Sigmoid colon (tissue), 7 donors: ENCODE measurements at places on chromosomes 11 and 22. TPM values are rescaled to one million over a fixed set of nuclear protein-coding genes. Genes with fewer than 3 reads are reported as not detected.
A peak's percentile ranks its signal among the peaks of the same experiment; 100 is the strongest.

DNA sequence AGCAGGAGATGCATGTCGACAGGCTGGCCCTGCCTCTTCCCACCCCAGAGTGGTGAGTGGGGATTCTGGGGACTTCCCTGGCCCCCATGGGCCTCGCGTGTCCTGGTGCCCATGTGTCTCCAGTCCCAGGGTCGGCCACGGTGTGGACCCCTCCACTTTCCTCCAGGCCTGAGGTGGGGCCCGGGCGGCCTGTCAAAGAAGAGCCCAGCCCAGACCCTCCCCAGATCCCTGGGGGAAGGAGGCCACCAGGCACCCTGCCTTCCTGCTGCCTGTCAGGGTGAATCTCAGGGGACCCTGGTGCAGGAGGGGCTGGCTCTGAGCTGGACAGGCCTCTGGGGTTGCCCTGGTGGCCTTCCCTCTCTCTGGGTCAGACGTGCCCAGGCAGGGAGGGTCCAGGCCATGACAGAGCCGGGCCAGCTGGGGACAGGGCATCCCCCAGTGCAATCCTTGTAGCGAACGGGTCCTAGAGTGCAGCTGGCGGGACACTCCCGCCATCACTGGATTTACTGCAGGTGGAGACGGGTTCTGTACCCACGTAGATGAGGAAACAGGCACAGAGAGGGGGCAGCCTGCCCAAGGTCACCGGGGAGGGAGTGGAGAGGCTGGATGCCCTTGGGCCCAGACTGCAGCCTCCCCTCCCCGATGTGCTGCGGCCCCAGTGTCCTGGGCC, 13.5 kb upstream of the MUC6 start:
- peak; percentile 61 for DNase-seq

DNA sequence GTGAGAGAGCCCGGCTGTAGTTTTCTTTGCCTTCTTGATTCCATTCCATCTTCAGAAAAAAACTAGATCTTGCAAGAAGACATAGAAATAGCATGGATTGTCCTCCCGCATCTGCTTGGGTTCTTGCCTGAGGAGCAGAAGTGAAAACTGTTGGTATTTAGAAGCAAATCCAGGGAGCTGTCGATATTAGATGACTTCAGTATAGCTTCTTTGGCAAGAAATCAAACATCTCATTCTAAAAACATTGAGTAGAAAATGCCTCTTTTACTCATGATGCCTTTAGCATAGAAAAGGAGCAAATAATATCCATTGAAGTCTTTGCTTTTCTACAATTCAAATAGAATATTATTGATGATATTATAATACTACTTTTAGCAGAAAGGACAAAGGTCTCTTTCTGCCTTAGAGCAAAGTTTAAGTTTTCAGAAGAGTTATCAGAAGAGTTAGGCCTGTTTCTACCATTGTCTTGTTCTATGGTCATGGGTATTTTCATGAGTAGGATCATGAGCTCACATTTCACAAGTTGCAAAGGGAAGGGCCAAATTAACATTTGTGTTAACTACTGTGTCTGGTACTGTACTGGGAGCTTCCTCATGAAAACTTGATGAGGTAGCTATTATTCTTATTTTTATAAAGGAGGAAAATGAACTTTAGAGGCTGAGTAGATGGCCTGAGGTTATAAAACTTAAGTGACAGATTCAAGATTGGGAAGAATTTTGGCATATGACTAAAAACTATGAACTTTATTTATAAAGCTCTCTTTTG, 49.7 kb downstream of the EXT2 start:
- no peak for DNase-seq

GRCh38 chr11:21072558-21072957, 403.2 kb downstream of the NELL1 start:
- DNase-seq = no peak

DNA sequence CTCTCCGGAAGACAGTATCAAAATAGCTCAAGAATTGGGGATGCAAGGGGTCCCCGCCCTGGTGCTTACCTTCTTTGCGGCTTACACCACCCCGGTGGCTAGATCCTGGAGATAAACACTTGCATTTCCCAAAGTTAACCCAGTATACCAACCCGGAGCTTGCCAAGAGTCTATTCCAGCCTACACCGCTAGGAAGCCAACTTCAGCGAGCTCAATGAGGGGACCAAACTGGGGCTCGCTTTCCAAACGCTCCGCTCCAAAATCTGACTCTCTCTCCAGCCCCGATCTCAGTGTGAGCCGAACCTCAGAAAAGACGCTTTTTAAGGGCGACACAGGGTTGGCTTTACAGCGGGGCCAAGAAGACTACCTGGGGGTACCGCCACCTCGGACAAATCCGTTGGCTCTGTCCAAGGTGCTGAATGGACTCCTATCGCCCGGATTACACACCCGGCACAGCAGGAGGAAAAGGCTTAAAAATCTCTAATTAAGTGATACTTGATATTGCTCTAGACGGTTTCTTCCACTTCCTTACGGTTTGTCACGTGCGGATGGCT, 20.1 kb upstream of the BDNF start:
- DNase-seq = no peak

DNA sequence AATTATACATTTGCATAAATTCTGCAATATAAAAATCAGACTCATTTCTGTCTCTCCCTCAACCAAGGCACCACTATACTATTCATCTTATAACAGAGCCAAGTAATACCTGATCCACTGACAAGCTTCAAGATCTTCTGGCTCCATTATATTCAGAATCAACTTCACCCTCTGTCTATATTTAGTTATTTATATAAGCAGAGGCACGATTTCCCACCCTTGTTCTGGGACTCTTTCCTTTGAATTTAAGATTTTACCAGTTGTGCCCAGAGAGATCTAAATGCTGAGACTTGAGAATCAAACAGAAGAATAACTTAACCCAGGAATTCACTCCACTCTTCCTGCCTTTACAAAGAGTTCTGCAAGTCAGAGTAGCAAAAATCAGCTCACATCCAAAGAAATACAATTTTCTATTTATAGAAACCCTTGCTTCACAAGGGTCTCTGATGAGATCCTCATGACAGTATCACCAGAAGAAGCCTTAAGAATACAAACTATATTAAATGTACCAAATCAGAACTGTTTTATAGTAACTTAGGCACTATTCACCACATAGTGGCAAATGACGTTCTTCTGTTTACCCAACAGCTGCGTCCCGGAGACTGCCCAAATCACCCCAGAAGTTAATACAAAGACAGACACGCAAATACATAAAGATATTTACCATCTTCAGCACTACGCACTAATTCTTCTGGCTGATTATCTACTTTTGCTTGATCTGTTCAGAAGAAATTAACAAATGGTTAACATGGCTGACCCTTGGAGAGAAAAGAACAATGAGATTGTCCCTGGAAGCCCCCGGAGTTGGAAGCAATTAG, 32.3 kb upstream of the CCDC89 start:
- no peak for DNase-seq

GRCh38 chr11:79269611-79270307, 171.1 kb downstream of the TENM4 start:
- DNase-seq = no peak

DNA sequence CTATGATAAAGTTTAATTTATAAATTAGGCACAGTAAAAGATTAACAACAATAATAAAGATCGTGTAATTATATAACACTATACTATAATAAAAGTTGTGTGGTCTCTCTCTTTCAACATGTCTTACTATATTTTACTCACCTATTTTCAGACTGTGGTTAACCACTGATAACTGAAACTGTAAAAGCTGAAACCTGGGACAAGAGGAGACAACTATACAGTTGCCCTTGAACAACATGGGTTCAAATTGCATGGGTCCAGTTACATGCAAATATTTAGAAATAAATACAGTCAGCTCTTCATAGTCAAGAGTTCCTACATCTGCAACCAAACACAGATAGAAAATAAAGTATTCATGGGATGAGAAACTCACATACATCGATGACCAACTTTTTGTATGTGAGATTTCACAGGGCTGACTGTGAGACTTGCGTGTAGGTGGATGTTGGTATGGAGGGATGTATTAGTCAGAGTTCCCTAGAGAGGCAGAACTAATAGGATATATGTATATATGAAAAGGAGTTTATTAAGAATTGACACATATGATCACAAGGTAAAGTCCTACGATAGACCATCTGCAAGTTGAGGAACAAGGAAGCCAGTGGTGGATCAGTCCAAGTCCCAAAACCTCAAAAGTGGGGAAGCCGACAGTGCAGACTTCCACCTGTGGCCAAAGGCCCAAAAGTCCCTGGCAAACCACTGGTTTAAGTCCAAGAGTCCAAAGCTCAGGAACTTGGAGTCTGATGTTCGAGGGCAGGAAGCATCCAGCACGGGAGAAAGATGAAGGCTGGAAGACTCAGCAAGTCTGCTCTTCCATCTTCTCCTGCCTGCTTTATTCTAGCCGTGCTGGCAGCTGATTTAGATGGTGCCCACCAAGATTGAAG, 359.5 kb downstream of the INSC start:
- DNase-seq = no peak

The DBX1 gene
- not detected for total RNA-seq

DNA sequence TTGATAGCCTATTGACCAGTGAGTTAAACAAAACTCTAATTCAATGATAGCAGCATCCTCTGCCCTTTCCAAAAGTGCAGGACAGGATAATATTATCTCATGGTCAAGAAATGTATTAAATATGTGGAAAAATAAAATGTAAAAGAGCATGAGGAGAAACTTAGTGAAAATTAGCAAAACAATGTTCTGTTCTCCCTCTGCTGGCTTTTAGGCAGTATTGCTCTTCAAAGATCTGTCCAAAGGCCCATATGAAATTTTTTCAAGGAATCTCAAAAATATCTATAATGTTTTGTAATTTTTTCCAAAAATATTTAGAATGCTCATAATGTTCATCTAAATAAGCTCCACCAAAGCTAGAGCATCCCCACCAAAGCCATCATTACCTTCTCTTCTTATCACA, 8.3 kb upstream of the ARL14EP start:
- DNase-seq = no peak

DNA sequence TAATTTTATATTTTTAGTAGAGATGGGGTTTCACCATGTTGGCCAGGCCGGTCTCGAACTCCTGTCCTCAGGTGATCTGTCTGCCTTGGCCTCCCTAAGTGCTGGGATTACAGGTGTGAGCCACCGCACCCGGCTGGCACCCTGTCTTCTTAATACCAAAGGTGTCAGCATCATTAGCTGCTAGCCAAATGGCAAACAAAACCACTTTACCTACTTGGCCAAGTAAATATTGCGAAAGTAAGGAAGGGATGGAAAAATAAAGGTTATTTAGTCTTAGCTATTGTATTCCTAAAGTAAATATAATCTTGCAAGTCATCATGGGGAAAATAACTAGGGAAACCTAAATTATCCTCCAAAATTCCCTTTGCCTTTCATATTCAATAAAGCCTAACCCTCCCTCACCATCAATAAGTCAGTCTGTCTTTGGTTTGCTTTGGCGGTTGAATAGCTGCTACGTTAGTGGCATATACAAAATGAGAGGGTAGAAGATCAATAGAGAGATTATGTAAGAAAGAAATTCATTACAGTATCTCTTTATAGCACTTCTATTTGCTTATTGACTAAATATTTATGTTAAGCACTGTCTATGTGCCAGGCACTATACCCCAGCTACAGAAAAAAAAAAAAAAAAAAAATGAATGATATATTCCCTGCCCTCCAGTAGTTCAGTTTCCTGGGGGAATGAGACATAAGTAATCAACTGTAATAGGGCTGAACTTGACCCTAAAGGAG, 40.2 kb upstream of the CFAP300 start:
- no peak for DNase-seq

DNA sequence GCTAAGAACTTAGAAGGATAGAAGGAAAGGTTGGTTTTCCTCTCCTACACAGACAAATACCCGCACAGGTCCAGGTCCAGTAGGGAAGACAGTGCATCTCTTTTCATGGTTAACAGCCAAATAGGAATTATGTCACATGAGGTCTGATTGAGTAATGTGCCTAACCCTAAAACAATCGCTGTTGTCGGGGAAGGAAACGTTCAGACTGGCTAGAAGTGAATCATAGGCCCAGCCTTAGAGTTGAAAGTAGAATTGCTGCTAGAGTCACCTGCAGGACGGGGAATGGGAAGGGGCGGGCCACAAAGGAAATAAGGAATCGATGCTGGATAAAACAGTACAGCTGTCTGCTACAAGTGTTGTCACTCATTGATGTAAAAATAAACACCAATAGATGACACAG, 12.4 kb upstream of the HTATIP2 start:
- DNase-seq = no peak

DNA sequence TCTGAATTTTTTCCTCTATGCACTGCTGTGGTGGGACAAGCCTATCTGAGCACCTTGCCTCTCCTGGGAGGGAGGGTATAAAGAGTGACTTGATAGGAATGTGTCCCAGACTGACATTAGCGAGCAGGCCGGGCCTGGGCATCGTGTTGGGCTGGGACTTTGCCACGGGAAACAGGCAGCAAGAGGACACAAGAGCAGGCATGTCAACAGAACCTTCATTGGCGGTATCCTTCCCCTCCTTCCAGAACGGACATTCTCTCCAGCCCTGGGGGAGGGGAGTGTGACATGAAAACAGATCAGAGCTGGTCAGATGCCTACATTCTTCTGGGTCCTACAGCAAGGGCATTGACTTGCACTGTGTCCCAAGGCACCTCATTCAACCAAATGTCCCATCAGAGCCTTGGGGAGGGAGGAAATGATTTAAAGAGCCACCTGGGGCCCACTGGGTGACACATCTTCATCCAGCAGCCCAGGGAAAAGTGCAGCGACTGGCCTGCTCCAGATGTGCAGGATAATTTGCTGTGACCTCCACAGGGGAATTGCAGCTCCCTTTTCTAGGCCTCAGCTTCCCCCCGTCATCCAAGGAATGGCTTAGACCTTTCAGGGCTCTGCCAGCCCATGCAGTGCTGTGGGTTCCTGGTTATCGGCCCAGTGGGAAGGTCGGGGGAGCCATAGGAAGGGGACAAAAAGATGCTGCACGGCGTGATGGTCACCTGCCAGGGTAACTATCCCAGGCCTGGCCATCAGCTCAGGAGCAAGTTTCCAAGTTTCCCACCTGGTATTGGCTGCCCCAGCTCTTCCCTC, 21.8 kb upstream of the UVRAG start:
- DNase-seq = no peak

- DNase-seq = no peak
Observed at GRCh38 chr11:36885154-36885553, 287.1 kb upstream of the RAG2 start.
